ENCODE measurements at places on chromosomes 4 and X.

DNA sequence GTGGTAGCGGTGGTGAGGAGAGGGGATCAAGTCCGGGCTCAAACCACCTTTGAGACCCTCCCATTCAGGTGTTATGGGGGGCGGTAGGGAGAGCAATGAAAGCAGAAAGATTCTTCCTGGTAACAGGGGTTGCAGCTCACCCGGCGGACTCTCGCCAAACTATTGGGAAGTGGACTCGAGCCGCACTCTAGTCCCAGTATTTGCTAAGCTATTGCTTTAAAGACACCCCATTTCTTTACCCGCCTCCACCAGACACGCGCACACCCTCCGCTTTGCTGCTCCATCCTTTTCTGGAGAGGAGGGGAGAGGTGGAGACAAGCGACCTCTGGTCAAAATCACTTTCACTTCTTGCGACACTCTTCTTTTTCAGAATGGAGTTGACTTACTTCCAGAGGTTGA is 625 bp upstream of the GABRA4 start:
- DNase-seq, result no peak

DNA sequence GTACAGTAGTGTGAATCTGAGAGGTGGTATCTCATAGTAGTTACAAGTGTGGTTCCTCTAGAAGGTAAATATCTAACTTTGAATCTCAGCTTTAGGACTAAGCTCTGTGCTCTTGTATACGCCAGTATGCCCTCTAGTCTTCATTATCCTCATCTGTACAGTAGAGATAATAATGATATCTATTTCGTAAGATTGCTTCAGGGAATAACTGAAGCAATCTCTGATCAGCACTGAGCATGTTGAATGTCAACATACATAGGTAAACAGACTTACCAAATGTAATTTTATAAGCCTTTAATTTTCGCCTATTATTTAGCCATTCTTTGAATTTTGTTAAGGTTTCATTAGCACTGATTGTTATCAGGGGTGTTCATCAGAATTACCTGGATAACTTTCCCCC is 175.2 kb upstream of the ANKRD50 start:
- no peak for DNase-seq

- DNase-seq, result no peak
Measured at GRCh38 chrX:73851014-73852009, 288.3 kb downstream of the CHIC1 start.

DNA sequence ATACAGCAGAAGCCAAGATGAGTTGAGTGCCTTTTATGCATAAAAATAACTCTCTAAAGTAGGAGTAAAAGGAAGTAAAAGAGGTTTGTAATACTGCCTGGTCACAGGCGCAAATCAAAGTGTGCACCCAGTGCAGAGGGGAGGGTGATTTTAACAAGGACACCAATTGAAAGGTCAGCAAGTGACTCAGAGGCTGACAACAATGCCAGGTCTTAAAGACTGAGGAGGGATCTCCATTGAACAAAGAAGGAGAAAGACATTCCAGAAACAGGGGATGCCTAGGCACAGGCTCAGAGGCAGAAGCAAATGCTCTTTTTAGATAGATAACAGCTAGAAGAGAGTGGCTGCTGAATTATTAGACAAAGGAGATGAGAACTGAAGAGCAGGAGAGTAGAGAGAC is 297.4 kb upstream of the VCX start:
- DNase-seq, result no peak

DNA sequence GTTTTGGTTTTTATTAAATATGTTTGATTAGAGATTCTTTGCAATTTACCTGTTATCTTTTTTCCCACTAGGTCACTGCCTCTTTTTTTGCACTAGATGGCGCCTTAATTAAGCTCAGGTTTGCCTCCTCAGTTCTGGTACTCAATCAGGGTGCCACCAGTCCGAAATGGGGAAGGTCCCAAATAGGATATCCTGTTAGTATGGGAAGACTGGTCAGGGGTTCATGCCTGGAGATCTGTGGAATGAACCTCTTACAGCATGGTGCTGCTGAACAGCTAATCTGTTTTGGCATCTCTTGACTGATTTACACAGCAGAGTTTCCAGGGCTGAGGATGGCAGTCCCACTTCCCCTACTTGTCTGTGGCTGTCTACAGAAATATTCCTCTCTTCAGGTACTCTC is 24.2 kb upstream of the VSIG1 start:
- DNase-seq, result no peak

- peak; percentile 47 for DNase-seq
Measured at GRCh38 chr4:52376132-52376704, 282.9 kb downstream of the USP46 start.

- no peak for DNase-seq
Measured at GRCh38 chrX:118530219-118530911, 34.8 kb downstream of the DOCK11 start.

GRCh38 chrX:14026121-14026520 is 3.6 kb downstream of the GEMIN8 start:
- DNase-seq, result peak; percentile 14

DNA sequence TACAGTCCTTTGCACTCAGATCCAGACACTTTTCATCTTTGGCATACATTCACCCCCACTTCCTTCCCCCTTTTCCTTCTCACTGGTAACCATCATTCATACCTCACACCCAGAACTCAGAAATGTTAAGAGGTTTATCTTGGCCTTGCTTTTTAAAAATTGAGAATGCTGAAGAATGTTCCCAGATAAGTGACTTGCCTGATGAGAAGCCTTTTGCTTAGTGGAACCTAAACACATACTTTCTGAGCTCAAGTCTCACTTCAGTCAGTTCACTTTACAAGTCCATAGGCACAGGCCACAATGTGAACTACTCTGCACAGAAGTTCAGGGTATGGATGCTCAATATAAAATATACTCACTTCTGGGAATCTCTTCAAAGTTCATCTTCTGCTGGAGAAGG is 129.4 kb downstream of the GRIA3 start:
- DNase-seq, result no peak

DNA sequence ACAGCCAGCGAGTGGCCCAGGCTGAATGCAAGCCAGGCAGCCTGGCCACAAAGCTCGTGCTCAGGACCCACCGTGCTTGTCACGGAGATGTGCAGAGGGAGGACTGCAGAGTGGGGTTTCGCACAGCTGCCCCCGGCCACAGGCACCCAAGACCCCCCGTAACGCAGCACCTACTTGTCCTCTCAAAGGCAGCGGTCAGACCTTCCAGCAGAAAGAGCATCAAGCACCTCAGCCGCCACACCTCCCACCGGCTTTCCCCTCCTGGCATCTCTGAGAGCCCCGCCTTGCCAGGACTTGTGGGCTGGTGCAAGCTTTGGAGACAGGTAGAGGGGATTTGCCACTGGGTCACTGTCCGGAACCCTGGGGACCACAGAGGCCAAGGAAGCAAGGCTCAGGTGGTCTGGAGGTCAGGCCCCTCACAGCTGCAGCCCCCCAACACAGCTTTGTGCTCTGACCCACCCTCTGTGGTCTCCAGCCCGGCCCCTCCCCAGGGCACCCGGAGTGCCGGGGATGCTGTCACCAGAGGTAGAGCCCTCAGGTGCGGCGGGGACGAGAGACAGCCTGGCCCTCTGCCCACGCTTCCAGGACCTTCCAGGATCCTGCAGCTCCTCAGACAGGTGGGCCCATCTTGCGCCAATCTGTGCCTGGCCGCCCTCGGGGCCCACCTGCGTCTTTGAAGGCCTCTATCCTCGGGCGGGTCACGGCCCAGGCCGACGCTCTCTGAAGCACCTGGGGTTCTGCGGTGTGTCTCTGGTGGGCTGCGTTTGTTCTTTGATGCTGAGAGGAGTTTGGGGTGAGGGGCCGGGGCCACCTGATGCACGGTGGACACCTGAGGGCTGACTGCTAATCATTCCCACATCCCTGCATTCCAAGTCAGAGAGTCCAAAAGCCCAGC is 34.4 kb upstream of the HMX1 start:
- DNase-seq, result no peak

- no peak for DNase-seq
Measured at GRCh38 chrX:142686206-142686605, 339.5 kb upstream of the SPANXN4 start.

GRCh38 chrX:44305921-44306320 is 37.6 kb downstream of the EFHC2 start:
- no peak for DNase-seq

DNA sequence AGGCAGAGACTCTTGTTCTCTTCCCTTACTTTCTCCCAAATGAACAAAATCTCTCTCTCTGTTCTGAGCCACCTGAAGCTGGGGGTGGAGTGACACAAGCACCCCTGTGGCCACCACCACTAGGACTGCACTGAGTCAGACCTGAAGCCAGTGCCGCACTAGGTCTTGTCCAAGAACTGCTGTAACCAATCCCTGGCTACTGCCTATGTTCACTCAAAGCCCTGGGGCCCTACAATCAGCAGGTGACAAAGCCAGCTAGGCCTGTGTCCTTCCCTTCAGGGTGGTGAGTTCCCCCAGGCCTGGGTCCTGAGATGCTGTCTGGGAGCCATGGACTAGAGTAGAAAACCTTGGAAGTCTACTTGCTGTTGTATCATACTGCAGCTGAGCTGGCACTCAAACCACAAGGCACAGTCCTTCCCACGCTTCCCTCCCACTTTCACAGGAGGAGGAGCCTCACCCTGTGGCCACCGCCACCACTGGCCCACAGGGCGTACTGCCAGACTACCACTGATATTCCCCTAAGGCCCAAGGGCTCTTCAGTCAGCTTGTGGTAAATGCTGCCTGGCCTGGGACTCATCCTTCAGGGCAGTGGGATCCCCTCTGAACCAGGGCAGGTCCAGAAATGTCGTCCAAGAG is 119.1 kb downstream of the RTL9 start:
- DNase-seq, result no peak

GRCh38 chr4:40632080-40632479 is 2.4 kb upstream of the RBM47 start:
- DNase-seq, result no peak

DNA sequence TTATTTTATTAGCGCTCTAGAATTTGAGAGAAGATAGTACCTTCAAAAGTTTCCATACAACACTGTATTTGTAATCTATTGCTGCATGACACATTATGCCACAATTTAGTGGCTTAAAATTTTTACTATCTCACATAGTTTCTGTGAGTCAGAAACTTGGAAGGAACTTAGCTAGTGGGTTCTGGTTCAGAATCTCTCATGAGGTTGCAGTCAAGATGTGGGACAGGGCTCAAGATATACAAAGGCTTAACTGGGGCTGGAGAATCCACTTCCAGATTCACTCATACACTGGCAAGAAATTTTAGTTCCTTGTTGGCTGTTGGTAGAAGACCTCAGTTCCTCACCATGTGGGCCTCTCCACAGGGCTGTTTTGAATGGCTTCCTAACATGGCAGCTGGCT is 11.5 kb upstream of the C4orf54 start:
- no peak for DNase-seq

GRCh38 chrX:85808217-85808616 is 239.1 kb downstream of the CHM start:
- no peak for DNase-seq

Data from neural crest cell (in vitro differentiated cells).